HFFc6 (cell line): ENCODE measurements at places on chromosomes 13 and 19. TPM values are rescaled to one million over a fixed set of nuclear protein-coding genes. Genes with fewer than 3 reads are reported as not detected.

- no peak for DNase-seq
Observed at GRCh38 chr13:22256111-22256639, 585.3 kb downstream of the FGF9 start.

GRCh38 chr13:51044023-51044665 is 66.9 kb downstream of the C13orf42 start:
- no peak for DNase-seq

GRCh38 chr19:15759962-15760565 is 22.3 kb downstream of the OR10H3 start:
- no peak for DNase-seq

TMEM272 gene
- not detected in 3 replicates for total RNA-seq

NLRP4 gene
- not detected in 3 replicates for total RNA-seq

- no peak for DNase-seq
Observed at GRCh38 chr19:4986471-4986891, 17.6 kb downstream of the KDM4B start.

DNA sequence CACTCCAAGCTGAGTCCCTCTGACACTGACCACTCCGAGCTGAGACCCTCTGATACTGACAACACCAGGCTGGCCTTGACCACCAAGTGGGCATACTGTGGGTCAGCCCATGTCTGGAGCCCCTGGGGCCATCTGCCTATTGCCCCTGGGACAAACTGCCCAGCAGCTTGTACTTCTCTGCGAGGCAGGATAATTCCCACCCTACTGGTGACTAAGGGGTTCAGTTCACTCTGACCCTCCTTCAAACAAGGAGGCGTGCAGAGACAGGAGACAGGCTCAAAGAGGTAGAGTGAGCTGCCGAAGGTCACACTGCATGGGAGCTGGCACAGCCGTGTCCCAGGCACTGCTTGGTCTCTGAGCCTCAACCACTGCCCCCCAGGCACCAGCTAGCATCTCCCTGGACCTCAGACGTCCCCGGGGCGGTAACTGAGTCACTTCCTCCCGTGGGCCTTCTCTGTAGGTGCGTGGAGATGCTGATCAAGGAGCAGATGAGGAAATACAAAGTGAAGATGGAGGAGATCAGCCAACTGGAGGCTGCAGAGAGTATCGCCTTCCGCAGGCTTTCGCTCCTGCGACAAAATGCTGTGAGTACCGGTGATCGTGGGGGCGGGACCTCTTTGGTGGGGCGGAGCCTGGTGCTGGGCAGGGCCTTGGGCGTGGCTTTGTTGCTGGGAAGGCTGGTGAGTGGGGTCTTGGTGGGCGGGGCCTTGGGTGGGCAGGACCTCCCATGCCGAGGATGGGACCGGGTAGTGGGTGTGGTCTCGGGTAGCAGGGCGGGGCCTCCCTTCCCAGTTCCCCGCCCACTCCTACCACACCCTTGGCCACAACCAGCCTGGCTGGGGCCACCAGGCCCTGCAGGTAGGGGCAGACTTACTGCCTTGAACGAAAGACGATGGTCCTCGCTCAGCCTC is 5.8 kb upstream of the USE1 start:
- peak; percentile 7 for DNase-seq

CYP2A6 gene
- not detected in 2 replicates for total RNA-seq

C1QTNF9B gene
- not detected in 3 replicates for total RNA-seq

DNA sequence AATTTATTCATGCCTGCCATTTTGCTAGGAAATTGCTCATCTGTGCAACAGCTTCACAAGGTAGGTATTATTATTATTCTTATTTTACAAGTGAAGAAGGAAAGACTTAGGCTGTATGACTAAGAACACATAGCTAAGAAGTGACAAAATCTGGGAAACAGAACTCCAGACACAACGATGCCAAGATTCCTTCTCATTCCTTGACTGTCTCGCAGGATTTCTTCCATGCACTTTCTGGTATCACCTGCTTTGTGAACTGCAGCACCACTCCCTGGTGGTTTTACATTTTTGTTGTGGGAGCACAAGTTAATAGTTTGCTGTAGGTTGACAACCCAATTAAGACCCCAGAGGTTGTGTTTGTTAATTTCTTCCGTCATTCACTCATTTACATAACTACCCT is 188.5 kb downstream of the LACC1 start:
- DNase-seq, result peak; percentile 61

DNA sequence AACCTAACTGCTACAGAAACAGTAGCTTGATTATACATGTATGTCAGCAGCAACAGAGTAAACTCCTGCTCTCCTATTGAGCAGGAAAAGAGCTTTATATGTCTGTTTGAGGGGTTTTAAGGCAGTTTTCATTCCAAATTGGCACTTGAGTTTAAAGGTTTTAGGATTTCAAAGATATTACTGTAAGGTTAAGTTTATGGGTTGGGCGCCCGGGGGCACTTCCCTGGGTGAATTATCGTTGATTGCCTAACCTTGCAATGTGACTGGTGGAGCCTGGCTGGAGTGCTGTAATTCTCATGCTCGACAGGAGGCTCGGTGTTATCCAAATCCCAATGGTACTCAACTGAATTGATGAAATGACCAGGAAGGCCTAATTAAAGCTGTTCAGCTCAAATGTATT is 1586.1 kb downstream of the OLFM4 start:
- DNase-seq, result no peak

GRCh38 chr19:33261511-33262189 is 36.0 kb upstream of the SLC7A10 start:
- DNase-seq, result no peak

GRCh38 chr19:46373491-46374359 is 26.8 kb downstream of the PPP5C start:
- DNase-seq, result peak; percentile 56

GRCh38 chr13:21957833-21958232 is 287.0 kb downstream of the FGF9 start:
- DNase-seq, result no peak

- no peak for DNase-seq
Observed at GRCh38 chr19:670609-671075, 5.5 kb upstream of the FSTL3 start.

NKPD1 gene
- total RNA-seq, result 0.17 TPM in 1 of 2 replicates, not detected in the other

DNA sequence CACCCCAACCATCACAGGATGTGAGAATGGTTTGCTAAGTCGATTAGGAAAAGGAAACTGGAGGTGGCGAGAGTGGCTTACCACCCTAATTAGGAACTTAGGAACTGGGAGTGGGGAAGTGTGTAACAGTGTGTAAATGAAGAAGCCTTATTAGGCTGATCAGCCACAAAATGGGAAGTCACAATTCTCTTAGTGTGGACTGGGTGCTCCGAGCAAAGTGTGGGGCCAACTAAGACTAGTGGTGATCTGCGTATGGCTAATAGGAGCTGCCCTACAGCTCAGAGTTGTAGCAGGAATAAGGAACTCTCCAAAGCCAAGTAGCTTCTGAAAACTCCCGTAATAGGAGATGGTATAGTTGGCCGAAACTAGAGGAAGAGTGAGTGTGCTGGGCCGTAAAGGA is 7.6 kb downstream of the SIGLEC11 start:
- DNase-seq, result no peak

SLITRK1 gene
- total RNA-seq, result 9.1 and 23.4 TPM in 2 replicates

GRCh38 chr19:50210425-50210824 is 7.0 kb downstream of the MYH14 start:
- DNase-seq, result no peak

DNA sequence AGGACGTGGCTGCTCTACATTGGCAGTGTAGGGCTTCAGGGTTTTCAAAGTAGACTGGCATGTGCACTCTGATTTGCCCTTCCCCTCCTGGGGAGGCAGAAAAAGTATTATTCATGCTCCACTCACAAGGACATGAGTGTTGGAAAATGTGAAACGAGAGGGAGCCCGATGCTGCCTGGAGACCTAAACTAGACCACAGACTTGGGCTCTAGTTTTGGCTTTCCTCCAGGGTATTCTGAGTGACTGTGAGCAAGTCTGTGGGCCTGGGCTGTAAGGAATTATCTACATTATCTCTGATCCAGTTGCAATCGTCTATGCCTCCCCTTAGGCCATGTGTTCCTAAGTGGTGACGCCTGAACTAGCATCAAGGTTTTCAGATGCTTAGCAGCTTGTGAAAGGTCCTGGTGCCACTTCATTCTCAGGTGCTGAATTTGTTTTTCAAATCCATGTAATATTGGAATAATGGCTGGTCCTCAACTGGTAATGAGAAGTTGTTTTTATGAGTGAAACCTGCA is 55.0 kb downstream of the MRPL57 start:
- no peak for DNase-seq

- no peak for DNase-seq
Observed at GRCh38 chr19:55626350-55626749, 2.0 kb upstream of the ZNF784 start.

- peak; percentile 73 for DNase-seq
Observed at GRCh38 chr13:93227878-93228642, 1.5 kb downstream of the GPC6 start.

GJA3 gene
- 0.10 to 0.15 TPM in 2 of 3 replicates, not detected in the other for total RNA-seq

GRCh38 chr19:46191972-46192371 is 37.6 kb upstream of the IGFL1 start:
- no peak for DNase-seq

DNA sequence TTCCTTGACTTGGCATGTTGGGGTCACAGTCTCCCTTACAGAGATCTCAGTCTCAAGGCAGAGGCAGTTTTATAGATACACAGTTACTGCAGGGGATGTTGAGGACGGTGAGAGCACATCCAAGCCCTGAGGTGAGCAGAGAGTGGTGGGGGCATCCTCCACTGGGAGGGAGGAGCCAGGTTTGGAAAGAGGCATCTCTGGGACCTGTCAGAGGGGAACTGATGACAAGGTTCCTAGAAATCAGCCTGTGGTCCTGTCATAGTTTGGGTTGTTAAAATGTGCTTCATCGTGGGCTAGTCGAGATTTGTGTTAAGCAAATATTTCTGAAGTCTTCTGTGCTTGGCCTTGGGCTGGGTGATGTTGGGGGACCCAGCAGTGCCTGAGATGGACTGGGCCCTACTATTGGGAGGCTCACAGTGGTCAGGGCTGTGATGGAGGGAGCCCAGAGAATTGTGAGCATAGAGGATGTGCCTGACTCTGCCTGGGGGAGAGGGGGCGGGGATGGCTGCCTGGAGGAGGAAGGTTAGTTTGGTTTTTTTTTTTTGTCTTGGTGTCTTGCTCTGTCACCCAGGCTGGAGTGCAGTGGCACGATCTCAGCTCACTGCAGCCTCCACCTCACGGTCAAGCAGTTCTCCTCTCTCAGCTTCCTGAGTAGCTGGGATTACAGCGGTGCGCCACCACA is 3.9 kb downstream of the SUPT5H start:
- no peak for DNase-seq

DNA sequence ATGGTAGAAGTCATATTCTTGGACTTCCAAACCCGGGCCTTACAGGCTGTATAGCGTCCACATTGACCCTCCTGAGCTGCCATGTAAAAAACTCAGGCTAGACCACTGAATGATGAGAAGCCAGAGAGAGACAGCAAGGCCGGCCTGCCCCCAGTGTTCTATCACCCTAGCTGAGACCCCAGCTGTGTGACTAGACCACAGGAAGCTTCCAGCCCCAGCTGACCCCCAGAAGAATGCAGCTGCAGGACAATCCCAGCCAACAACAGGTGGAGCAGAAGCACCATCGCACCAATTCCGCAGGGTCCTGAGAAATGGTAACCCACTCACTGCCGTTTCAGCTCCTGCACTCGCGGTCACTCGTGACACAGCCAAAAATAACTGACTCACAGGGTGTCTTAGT is 2.9 kb upstream of the ATP11A start:
- no peak for DNase-seq

- DNase-seq, result no peak
Observed at GRCh38 chr13:20491926-20492435, 33.7 kb downstream of the CRYL1 start.

- no peak for DNase-seq
Observed at GRCh38 chr19:2110822-2111221, 14.1 kb downstream of the IZUMO4 start.

DNA sequence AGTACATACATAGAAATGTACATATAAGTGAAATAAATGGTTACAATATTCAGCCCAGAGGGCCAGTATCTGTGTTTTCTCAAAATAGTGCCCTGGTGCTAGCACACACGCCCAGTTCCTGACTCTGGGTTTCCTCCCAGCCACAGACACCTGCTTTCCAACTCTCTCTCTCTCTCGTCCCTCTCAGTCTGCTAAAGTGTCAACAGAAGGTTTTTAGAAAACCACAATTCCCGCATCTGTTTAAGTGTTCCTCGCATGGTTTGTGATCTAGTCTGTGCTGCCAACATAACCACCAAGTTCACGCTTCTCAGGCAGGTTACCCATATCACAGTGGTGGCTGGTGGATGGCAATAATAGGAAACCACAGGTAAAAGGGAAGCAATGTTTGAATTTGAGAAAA is 17.8 kb upstream of the UPF3A start:
- no peak for DNase-seq

DNA sequence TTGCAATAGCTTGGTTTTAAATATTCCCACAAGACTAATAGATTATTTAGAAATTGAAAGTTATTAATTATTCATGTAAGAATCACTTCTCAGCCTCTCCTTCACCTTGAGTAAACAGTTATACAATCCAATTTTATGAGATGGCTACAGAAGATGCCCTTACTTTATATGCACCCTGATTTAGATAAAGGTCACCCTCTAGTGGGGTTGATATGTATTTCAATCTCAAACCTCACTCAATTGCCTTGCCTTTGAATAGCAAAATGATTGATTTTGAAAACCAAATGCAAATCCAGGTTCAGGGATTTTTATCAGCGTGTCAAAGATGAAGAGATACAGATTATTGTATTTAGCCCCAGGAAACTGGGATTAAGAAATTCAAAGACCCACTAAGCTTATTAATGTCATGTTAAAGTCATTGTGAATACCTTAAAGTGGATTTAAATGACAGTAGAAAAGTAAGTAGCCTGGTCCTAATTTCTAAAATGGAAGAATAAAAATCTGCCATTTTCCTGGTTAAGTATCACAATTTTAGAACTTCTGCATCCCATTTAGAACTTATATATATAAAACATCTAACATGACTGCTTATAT is 305.1 kb downstream of the ITGBL1 start:
- DNase-seq, result peak; percentile 16

GRCh38 chr19:40424637-40425449 is 949 bp downstream of the SERTAD1 start:
- no peak for DNase-seq

GRCh38 chr13:91359631-91360030 is 12.1 kb downstream of the MIR17HG start:
- DNase-seq, result no peak

NLRP5 gene
- not detected in 2 replicates for total RNA-seq

GRCh38 chr13:54705738-54706137 is 1677.1 kb downstream of the OLFM4 start:
- DNase-seq, result no peak

GRCh38 chr13:25846222-25846984 is 205.4 kb downstream of the SHISA2 start:
- DNase-seq, result no peak

NBEA gene
- total RNA-seq, result 6.7 to 9.6 TPM (median 6.8 TPM) in 3 replicates

- peak; percentile 15 for DNase-seq
Observed at GRCh38 chr19:11382898-11383705, 1.0 kb downstream of the EPOR start.

DNA sequence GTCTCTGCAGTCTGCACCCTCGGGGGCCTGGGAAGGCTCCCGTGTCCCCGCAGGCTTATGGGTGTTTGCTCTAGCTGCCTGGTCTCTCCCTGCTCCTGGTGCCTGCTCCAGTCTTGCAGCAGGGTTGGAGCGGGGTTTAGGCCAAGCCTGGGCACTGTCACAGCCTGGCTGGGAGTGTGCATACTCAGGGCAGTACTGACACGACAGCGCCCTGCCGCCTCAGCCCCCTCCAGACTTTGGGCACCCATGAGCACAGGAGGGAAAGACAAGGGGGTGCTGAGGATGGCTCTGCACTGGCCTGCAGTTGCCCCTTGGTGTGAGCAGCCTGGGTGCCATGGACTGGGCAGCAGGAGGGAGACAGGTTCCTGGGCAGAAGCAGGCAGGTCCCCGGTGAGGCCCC is 35.7 kb downstream of the CEP89 start:
- DNase-seq, result no peak

SCEL gene
- not detected in 3 replicates for total RNA-seq

- no peak for DNase-seq
Observed at GRCh38 chr13:99404005-99404755, 97.0 kb upstream of the GPR183 start.
